ENCODE measurements at places on chromosomes 12 and 14. TPM values are rescaled to one million over a fixed set of nuclear protein-coding genes. Genes with fewer than 3 reads are reported as not detected.

The EPS8 gene
- 47.2 TPM for total RNA-seq

The OR6C76 gene
- total RNA-seq: not detected

The RASAL1 gene
- total RNA-seq: not detected

The RAD9B gene
- 0.97 TPM for total RNA-seq

The CCDC175 gene
- total RNA-seq: not detected

The POMT2 gene
- total RNA-seq: 20.8 TPM

The EML5 gene
- total RNA-seq: 0.12 TPM

The UNG gene
- 24.2 TPM for total RNA-seq

The MGAT4C gene
- total RNA-seq: not detected

The NYNRIN gene
- total RNA-seq: 28.4 TPM

The LRRC10 gene
- not detected for total RNA-seq

The E2F7 gene
- 0.97 TPM for total RNA-seq

The TAS2R9 gene
- not detected for total RNA-seq

The VASH1 gene
- 1.3 TPM for total RNA-seq

The NOS1 gene
- 0.12 TPM for total RNA-seq

The B4GALNT1 gene
- 5.7 TPM for total RNA-seq

The NDUFB1 gene
- 113 TPM for total RNA-seq

The NEDD8 gene
- 73.2 TPM for total RNA-seq

The OR6C2 gene
- not detected for total RNA-seq

The GALNT6 gene
- 48.9 TPM for total RNA-seq

The SLC6A15 gene
- total RNA-seq: 10.8 TPM

The CLEC9A gene
- not detected for total RNA-seq

The ACSS3 gene
- 16.3 TPM for total RNA-seq

The SIX6 gene
- 0.16 TPM for total RNA-seq

The INF2 gene
- 71.6 TPM for total RNA-seq

The DHRS2 gene
- total RNA-seq: not detected

The PRICKLE1 gene
- 2.6 TPM for total RNA-seq

The SMOC1 gene
- total RNA-seq: 1.8 TPM

The APAF1 gene
- 17.8 TPM for total RNA-seq

The HCAR1 gene
- under 0.01 TPM for total RNA-seq

The RNASE1 gene
- total RNA-seq: not detected

The MARK3 gene
- 103 TPM for total RNA-seq

The SSPN gene
- total RNA-seq: 17.4 TPM

The BDKRB2 gene
- 3.5 TPM for total RNA-seq

The MEG3 gene
- 262 TPM for total RNA-seq

The HOXC6 gene
- total RNA-seq: not detected

The SERPINA12 gene
- total RNA-seq: not detected

The KIF5A gene
- 2.7 TPM for total RNA-seq

The CFAP251 gene
- 4.0 TPM for total RNA-seq

The CRACR2A gene
- 11.8 TPM for total RNA-seq
